ENCODE measurements at places on chromosomes 5 and 9. TPM values are rescaled to one million over a fixed set of nuclear protein-coding genes. Genes with fewer than 3 reads are reported as not detected.

DNA sequence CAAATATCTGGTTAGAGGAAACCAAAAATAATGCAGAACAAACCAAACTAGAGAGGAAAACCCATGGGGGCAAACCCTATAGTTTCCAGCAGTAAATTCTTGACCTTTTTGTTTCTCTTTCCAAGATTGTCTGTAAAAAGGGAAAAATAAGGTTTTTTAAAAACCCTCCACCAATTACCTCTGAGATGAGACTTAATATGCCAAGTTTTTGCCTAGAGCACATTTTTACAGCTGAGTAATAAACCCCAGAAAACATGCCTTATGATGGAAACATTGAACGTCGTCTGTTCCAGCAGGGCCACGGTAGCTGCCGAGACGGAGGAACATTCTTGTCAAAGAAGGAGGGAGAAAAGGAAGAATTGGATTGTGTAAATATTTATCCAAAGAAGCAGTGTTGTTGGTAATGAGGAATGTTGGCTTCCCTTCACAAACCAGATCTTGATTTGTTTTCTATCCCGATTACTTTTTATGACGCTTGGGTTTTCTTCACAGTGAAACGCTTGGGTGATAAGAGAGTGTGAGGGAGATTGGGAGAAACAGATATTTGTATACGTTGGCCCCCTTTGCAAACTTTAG, 17.3 kb upstream of the MSX2 start:
- no peak for DNase-seq

DNA sequence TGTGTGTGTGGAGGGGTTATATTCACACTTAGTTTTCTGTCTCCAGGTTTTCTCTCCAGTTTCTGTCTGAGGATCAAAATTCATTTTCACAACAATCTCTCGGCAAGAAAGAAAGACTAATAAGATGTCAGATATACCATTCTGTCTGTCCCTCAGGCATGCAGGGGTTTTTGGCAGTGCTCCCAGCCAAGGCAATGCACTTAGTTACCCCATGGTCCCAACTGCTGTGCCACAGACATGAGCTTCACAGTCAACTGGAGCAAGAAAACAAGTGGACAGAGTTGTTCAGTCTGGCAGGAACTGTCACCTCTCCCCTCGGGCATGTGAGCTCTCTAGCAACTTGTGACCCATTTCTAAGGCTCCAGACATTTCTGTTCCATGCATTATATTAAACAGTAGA, 101.7 kb upstream of the LHFPL2 start:
- DNase-seq, result no peak

DNA sequence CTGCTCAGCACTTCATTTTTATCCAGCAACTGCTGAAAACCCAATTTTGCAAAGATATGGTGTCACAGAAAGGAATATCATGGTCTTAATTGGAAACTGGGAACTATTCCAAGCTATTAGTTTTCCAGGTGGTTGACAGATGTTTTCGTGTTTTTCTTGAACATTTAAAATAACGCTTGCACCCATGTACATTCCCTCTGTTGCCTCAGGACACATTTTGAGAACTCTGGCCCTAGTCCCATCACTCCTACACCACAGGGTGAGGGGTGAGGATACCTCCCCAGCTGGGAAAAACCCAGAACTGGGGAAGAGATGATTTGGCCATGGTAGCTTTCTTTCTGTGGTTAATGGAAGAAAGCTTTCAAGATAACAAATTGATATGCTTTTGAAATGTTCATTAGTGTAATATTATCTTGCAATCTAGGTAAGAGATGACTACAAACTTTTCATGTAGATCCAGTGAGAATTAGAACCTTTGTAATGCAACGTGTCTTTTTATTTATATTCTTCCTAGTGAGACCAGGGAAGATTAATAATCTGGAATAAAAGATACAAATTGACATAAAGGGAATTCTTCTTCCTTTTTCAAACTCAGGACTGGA, 627.0 kb downstream of the RAB3C start:
- DNase-seq, result no peak

LHFPL2 gene
- not detected for total RNA-seq

- no peak for DNase-seq
Observed at GRCh38 chr5:151917904-151918303, 6.7 kb downstream of the GLRA1 start.

CACNA1B gene
- total RNA-seq, result not detected

GRCh38 chr5:71839096-71839884, 120.2 kb downstream of the CARTPT start:
- no peak for DNase-seq

GRCh38 chr9:91746357-91746756, 203.7 kb downstream of the ROR2 start:
- no peak for DNase-seq

DNA sequence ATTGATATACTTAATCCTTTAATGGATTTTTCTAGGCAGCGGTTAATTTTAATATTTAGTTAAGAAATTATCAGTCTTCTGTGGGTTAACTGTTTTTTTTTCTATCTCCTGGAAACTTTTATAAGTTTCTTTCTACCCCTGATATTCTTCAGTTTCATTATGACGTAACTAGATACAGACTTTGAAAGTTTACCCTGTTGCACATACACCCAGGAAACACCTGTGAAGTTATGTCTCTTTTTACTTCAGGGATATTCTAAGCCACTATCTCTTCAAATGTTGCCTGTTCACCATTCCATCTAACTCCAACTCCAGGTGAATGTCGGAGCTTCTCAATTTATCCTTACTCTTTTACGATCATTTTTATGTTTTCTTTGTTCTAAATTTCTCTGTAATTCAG, 329.0 kb downstream of the ICE1 start:
- no peak for DNase-seq

- no peak for DNase-seq
Observed at GRCh38 chr5:118604106-118604505, 384.2 kb downstream of the DTWD2 start.

ANKRD33B gene
- total RNA-seq, result 5.5 TPM

TRPM3 gene
- not detected for total RNA-seq

GRCh38 chr9:85897848-85898247, 43.1 kb upstream of the NAA35 start:
- DNase-seq, result no peak

DNA sequence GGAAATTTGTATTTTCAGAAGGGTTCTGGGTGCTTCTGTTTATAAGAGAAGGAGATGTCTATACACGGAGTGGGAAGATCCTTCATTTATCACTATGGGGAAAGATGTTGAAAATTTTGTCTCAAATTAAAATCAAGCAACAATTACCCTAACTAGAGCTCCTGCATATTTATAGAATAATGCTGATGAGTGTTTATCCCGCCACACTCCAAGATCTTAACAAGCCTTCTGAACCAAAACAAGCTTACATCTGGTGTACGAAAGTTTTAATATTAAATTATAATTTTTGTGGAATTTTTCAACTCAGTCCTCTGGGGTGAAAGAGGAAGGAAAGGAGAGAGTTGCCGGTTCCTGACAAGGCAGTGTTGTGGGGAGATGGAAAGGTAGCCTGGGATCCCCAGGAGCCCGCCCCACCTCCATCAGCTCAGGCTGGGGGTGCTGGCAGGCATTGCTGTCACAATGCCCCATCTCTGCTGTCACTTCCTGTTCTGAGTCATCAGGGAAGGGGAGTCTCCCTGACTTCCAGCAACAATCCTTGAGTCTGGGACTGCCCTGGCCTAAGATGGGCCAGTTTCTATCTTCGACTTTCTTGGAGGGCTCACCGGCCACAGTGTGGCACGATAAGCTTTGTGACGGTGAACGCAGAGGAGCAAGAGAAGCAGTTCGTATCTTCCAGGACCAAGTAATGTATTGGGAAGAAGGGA, 64.5 kb downstream of the ERAP1 start:
- DNase-seq, result no peak

MEIKIN gene
- total RNA-seq, result not detected

DNA sequence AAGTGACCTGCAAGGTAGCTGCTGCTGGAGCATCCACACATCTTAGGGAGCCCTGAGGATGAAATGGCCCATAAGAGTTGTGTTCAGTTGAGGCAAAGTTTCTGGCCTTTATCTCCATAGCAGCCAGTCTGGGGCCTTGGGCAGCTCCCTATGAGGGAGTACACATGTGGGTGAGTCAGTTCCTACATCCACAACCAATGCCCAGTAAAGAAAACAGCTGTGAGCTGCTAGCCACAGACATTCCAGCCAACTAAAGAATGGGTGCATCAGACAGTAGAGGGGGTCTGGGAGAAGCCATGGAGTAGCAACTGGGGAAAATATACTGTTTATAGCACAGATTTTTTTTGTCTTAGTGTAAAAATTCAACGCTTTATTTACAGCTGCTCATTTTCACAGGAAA, 720.7 kb downstream of the TLE1 start:
- no peak for DNase-seq

C9 gene
- not detected for total RNA-seq

C1QTNF3 gene
- total RNA-seq, result 2.8 TPM

DNA sequence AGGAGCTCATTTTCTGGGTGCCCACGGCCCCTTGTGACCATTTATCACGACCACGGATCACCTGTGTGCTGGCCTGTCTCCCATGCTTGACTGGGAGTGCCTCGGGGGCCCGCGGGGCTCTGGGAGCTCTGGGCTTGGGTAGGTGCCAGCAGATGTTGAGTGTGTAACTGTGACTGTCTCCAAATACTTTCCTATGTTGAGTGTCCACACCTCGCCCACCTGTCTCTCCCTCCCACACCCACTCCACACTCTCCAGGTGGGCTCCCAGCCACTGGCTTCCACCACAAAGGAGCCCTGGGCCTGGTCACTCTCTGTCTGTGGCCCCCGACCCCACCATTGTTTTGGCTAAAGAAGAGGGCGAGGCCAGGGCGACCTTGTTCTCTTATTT, 196.4 kb downstream of the CDK5RAP2 start:
- DNase-seq, result no peak

DNA sequence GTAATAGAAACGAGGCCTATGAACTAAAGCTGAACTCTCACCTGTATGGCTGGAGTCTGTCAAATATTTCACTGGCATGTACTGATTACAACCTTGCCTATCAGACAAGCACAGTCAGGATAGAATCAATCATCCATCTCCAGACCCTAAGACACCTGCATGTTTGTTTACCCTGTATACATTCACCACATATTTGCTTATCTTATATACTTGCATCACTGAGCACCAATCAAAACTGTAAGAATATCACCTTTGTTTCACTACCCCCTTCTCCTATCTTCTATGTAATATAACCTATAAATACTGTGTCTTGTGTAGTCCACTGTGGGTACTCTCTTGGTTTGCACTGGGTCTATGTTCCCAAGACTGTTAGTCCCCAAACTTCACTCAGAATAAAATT, 1085.7 kb downstream of the TAF11L14 start:
- no peak for DNase-seq

ARHGEF37 gene
- total RNA-seq, result 1.0 TPM

LCN12 gene
- 1.0 TPM for total RNA-seq

DNA sequence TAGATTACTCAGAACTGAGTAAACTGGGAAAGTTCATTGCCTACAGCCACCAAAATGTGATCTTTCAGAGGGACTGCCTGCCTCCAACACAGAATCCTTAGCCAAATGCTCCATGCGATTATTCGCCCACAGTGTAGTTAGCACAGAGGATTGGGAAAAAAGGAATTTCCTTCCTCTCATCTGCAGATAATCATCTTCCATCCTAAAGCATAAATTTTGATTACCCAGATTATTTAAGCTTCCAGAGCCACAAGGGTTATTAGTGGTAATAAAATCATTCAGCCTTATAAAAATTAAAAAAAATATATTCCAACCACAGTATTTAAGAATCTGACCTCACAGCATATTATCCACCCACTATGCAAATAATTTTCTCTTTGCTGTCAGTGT, 285.3 kb upstream of the GRAMD2B start:
- no peak for DNase-seq

DNA sequence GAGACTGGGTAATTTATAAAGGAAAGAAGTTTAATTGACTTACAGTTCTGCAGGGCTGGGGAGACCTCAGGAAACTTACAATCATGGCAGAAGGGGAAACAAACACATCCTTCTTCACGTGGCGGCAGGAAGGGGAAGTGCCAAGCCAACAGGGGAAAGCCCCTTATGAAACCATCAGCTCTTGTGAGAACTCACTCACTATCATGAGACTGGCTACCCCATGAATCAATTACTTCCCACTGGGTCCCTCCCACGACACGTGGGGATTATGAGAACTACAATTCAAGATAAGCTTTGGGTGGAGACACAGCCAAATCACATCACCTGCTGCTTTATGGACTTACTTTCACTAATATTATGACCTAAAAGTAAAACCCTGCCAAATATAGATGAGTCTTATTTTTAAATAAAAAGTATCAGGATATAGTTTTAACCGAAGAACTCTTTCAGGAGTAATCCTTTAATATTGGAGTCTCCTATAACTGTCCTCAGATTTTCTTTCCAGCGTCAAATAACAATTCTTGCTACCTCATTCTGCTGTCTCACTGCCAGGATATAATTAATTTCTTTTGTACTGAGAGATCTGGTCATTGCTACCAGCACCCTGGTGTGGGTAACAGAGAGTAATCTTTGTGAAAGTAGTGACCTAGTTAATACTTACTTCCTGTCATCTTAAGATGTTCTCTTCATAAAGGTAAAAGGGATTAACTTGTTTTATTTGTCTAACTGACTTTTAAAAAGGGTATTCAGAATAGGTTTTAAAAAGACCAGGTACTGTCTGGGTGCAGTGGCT, 68.6 kb downstream of the NLN start:
- DNase-seq, result peak; percentile 31

DNA sequence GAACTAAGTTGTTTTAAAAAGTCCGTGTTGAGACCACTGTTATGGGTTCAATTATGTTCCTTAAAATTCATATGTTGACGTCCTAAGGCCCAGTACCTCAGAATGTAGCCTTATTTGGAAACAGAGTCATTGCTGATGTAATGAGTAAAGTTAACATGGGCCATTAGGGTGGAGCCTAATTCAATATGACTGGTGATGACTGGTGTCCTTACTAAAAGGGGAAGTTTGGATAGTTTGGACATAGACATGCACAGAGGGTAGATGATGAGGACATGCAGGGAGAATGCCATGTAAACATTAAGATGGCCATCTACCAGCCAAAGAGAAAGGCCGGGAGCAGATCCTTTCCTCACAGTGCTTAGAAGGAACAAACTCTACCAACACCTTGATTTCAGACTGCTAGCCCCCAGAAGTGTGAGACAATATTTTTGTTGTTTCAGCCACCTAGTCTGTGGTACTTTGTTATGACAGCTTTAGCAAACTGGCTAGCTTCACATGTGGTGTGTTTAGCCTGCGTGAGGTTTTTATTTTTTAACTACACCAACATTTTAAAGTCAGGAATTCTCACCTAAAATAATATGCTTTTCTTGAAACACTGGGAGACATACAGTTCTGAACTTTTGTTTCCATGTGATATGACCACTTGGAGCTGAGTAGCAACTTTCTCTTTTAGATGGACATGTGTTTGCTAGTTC, 135.3 kb downstream of the YIPF5 start:
- DNase-seq, result no peak

CCNB1 gene
- total RNA-seq, result 205 TPM

- DNase-seq, result no peak
Observed at GRCh38 chr9:76687861-76688391, 76.3 kb upstream of the PCA3 start.

GRCh38 chr9:134517069-134517680, 124.4 kb upstream of the COL5A1 start:
- DNase-seq, result no peak

Data from activated CD8-positive, alpha-beta T cell treated with anti-CD3 and anti-CD28 coated beads, Interleukin-2, amount 10 ng/mL, durations not matched to agents 7 days and 5 days (primary cell).